ENCODE measurements at places on chromosomes 5 and 9.

GRCh38 chr9:132745756-132746709 is 75.8 kb downstream of the GTF3C4 start:
- DNase-seq: no peak

GRCh38 chr5:39640552-39640951 is 215.8 kb upstream of the DAB2 start:
- no peak for DNase-seq

- no peak for DNase-seq
Observed at GRCh38 chr9:69186841-69187611, 12.9 kb downstream of the TJP2 start.

DNA sequence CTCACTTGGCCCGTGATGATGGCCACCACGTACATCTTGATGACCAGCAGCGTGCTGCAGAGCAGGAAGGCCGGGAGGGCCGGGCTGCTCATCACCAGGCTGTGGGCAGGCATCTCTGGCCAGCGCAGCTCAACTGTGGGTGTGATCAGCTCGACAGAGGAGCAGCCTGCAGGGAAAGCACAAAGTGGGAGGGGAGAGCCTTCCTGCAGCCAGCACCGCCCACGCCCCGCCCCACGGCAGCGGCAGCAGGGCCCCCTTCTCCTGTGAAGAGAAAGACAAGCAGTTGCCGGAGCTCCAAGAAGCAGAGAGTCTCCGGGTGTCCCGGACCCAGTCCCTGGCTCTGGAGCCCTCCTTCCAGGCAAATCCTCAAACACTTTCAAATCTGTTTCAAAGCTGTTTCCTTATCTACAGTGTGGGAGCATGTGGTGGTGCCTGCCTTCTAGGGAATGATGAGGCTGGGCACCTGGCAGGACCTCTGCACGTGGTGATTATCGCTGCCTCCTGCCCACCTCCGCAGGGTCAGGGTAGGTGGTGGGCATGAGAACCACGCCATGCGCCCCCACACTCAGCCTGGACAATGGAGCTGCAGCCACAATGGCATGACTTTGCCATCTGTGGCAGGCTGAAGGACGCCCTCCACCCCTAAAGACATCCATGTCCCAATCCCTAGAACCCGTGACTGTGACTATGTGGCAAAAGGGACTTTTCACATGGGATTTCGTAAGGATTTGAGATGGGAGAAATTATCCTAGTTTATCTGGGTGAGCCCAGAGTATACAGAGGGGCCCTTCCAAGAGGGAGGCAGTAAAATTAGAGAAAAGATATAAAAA is at the start of gene PTGES:
Gene PTGES, minus strand, starts transcription at position 143 of the 830 bp plus-strand sequence. Its CDS starts 30 bp downstream, at position 113.
- DNase-seq: peak; percentile 23

GRCh38 chr5:116709082-116709481 is 134.5 kb upstream of the SEMA6A start:
- DNase-seq: no peak

- DNase-seq: no peak
Observed at GRCh38 chr9:23635276-23635675, 190.8 kb downstream of the ELAVL2 start.

- DNase-seq: no peak
Observed at GRCh38 chr5:6573651-6574101, 59.2 kb downstream of the NSUN2 start.

GRCh38 chr5:36178524-36178890 is 26.6 kb downstream of the SKP2 start:
- DNase-seq: no peak

DNA sequence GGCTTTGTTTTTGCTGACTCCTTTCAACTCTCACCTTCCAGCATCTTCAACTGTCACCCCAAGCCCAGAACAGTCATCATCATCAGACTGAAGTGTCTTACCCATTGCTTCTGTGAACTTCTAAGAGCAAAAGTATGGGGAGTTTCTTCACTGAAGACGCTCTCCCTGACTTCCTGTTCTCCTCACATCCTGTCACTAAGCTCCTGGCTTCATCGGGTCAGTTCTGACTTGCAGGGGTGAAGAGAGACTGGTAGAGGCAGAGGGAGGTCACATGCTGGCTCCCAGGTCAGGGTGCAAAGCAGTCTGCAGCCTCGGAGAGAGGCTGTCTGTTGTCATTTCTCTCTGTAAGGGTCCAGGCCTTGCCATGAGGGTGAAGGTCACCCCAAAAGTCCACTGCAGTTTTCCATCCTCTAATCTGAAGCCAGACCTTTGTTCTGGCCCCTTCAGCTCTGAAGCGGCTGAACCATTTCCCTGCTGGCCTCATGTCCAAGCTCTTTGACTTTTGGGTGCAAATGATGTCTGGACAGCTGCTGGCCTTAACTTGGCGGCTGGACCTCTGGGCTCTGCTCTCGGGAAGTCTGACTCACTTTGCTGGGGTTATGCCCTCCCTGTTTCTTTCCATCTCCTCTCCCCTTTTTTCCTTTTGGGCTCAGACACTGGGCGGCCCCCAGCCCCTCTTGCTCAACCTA is 305.0 kb downstream of the RAB3C start:
- peak; percentile 67 for DNase-seq

GRCh38 chr5:178411083-178411482 is 178.5 kb upstream of the PHYKPL start:
- DNase-seq: no peak

DNA sequence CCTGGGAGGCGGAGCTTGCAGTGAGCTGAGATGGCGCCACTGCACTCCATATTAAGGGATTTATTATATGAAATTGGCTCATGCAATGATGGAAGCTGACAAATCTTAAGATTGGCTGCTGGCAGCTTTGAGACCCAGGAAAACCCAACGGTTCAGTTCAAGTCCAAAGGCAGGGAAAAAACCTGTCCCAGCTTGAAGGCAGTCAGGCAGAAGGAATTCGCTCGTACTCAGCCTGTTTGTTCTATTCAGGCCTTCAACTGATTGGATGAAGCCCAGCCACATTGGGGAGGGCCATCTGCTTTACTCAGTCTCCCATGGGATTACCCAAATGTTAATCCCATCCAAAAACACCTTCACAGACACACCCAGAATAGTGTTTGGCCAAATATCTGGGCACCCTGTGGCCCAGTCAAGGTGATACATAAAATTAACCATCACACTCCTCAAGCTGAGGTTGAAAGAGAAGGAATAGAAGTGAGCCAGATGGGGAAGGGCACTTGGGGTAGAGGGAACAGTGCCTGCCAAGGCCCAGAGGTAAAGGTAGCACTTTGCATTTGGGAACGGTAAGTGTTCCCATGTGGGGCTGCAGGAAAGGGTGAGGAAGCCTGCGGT is 8.5 kb upstream of the ORM1 start:
- DNase-seq: no peak

DNA sequence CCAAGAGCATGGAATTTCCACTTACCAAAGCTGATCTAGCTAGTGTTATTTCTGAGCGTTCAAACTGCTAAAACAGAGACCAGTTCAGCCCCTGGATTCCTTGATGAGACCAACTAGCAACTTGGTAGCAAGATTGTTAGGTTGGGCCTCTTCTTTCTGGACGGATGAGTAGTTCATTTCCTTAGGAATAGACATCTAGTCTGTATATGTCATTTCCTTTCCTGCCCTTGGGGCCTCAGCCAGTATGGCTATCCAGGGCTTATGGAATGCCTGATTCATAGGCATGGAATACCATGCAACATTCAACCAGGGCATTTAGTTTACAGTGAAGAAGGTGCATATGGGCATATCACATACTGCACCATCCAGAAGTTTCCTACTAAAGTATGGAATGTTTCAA is 14.5 kb upstream of the LPAR1 start:
- DNase-seq: no peak

- DNase-seq: no peak
Observed at GRCh38 chr5:56384186-56384585, 151.1 kb upstream of the ANKRD55 start.

DNA sequence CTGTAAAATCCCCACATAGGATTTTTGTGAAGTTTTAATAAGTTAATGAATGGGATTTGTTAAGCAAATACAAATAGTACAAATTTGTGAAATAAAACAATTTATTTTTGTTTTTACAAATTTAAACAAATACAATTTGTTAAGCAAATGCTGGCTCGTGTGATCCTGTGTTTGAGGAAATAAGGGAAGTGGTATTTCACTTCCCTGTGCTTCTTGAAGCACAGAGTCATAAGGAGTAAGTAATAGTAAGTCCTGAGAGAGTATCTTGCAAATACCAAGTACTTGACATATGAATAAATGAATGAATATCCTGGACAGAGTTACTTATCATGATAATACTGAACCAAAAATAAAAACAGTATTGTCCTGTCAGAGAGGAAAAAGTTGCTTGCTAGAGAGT is 9.1 kb downstream of the SMIM3 start:
- no peak for DNase-seq

DNA sequence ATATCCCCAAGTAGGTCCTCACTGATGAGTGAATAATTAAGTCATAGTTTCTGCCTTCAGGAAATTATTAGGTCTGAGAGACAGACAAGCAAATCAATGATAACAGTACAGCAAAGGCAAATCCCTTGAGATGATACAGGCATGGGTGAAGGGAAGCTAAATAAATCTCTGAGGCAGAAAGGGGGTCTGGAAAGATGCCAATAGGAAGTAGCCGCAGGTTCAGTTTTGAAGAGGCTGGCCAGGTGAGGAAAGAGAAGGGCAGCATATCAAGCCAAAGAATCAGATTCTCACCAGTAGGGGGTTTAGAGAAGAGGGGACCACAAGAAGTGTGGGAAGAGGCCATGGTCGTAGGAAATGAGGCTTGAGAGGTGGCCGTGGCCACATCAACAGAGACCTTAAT is 85.8 kb downstream of the KIAA1958 start:
- no peak for DNase-seq

DNA sequence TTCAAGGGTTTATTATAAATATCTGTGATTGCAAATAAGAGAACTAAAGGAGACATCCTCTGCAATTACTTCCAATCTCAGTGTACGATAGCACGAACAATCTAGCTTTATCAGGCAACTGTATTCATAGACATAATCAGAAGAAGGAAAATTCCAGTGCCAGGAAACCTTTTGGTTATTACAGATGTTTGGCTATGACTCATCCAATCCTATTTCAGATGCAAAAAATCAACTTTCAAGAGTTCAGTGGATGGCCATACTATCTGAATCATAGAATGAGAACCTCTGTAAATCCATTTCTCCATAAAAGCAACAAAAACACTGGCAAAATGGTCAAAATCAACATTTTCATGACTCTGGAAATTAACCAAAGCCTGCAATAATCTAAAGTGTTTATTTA is 37.9 kb downstream of the GAS1 start:
- no peak for DNase-seq

- DNase-seq: no peak
Observed at GRCh38 chr5:60161340-60161934, 267.9 kb upstream of the PDE4D start.

DNA sequence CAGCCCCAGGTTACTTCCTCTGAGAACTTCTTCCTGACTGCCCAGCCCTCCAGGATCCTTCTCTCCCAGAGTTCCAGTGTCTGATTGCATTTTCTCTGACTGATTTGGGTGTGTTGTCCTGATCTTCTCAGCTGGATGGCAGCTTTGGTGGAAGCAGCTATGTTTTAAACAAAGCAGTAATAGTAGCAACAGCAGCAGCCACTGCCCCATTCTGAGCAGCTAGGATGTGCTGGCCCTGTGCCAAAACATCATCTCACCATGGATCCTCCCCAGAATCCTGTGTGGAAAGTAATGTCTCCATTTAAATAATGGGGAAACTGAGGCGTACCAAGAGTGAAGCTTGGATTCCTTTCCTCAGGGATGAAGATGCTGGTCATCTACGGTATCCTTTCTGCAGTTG is 46.4 kb upstream of the PSD2 start:
- no peak for DNase-seq

DNA sequence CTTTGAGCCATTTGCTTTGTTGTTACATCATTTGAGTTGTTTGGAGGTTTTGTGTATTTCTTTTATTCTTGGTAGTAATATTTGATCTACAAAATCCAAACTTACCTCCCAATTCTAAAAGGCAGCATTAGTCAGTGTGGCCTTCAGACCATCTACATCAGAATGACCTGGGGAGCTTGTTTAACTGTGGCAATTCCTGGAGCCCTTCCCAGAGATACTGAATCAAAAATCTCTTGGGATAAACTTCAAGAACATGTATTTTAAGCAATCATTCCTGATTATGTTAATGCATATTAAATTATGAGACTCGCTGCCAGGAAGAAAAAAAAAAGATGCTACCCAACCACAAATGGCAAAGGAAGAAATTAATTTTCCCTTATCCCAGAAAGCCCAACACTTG is 268.9 kb upstream of the PDE4D start:
- DNase-seq: no peak

- no peak for DNase-seq
Observed at GRCh38 chr5:53265043-53265442, 155.5 kb upstream of the MOCS2 start.

GRCh38 chr9:115036691-115037090 is 81.3 kb downstream of the TNC start:
- no peak for DNase-seq

DNA sequence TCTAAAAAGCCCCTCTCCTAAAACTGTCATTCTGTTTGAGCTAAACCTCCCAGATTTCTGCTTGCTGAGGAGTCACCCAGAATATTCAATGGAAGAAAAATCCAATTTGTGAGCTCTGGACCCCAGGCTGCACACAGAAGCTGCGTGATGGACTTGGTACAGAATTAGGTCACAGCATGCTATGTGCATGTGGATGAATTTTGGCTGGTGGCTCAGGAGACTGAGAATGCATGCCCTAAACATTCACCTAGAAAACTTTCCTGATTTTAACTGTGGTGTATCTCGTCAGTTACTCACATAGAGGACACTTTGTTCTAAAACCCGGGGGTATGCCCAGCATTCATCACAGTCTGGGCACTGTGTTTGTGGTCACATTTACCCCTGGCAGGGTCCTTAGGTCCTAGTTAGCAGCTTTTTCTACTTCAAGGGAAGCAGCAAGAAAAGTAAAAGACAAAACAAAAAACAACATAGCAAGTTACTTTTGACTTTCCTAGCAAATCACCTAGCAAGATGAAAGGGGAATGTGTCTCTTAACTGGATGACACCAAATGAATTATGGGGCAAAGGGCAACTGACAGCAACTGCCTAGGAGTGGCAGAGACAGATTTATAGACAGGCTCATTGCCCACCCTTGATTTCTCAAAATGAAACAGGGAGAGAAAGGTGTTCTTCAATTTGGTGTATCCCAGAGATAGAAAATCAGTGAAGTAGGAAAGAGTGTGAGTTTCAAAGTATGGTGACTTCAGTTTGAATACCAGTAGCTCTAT is 8.3 kb upstream of the SHROOM1 start:
- no peak for DNase-seq

DNA sequence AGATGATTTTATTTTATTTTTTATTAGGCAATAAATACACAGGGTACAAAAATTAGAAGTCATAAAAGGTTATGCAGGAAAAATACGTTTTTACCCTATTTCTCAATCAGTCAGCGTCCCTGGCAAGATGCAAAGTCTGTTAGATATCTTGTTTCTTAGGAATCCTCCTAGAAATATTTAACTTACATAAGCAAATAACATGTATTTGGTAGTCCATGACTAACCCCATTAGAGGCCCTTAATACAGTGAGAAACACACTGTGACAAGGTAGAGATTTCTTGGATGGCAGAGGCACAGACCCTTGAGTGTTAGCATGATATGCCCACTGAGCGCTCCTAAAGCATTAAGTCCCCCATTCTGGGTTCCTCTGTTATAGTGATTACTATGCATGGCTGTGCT is 121.2 kb upstream of the ADAMTSL1 start:
- no peak for DNase-seq

GRCh38 chr5:115069087-115069968 is 100.4 kb downstream of the TRIM36 start:
- DNase-seq: no peak
